ENCODE measurements at places on chromosomes 2 and 18. TPM values are rescaled to one million over a fixed set of nuclear protein-coding genes. Genes with fewer than 3 reads are reported as not detected.

Gene GPR45
- total RNA-seq = not detected

Gene C2orf72
- not detected for total RNA-seq

Gene AQP12A
- not detected for total RNA-seq

Gene SPEG
- 7.5 TPM for total RNA-seq

Gene ZNF521
- 0.21 TPM for total RNA-seq

Gene ITPRIPL1
- total RNA-seq = 0.99 TPM

Gene DTNB
- 18.9 TPM for total RNA-seq

Gene R3HDM1
- total RNA-seq = 20.3 TPM

Gene TEKT4
- not detected for total RNA-seq

Gene INHBB
- not detected for total RNA-seq

Gene KHK
- 2.2 TPM for total RNA-seq

Gene GALNT14
- 22.8 TPM for total RNA-seq

Gene SERPINB2
- total RNA-seq = 205 TPM

Gene ZSWIM2
- total RNA-seq = not detected

Gene DSG1
- total RNA-seq = 48.9 TPM

Gene ABCB6
- 23.6 TPM for total RNA-seq

Measured in airway epithelial cell (primary cell).